ENCODE measurements at places on chromosomes 4 and X.

DNA sequence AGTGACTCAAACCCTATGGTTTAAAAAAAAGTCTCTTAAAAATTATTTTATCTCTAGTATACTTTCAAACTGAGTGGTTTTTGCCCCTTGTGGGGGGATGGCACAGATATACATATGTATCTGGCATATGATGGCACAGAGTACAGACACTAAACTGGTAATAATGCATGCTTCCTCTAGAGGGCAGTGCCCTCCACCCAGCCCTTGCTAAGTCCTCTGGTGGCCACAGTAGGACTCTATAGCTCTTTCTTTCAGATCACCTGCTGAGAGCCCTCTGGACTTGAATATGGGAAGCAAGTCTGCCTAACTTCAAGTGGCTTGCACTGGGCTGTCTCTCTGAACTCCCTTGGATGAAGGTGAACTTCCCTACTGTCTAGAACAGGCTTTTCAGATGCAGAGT is 66.3 kb downstream of the TSPAN7 start:
- no peak for DNase-seq

- DNase-seq = no peak
These were observed 244.3 kb downstream of the GPAT3 start for GRCh38 chr4:83780053-83780733.

GRCh38 chrX:3690140-3690539 is 23.3 kb downstream of the PRKX start:
- no peak for DNase-seq

- no peak for DNase-seq
These were observed 529.7 kb upstream of the BOD1L1 start for GRCh38 chr4:14157262-14157661.

DNA sequence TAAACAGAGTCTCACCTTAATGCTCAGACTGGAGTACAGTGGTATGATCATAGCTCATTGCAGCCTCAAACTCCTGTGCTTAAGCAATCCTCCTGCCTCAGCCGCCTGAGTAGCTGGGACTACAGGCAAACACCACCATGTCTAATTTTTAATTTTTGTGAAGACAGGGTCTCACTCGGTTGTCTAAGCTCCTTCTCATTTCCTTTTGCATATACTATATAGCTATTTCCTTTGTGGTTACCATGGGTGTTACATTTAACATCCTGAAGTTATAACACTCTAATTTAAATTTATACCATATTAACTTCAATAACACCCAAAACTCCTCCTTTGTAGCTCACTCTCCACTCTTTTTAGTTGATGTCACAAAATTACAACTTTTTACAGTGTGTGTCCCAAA is 114.3 kb downstream of the DCK start:
- no peak for DNase-seq

DNA sequence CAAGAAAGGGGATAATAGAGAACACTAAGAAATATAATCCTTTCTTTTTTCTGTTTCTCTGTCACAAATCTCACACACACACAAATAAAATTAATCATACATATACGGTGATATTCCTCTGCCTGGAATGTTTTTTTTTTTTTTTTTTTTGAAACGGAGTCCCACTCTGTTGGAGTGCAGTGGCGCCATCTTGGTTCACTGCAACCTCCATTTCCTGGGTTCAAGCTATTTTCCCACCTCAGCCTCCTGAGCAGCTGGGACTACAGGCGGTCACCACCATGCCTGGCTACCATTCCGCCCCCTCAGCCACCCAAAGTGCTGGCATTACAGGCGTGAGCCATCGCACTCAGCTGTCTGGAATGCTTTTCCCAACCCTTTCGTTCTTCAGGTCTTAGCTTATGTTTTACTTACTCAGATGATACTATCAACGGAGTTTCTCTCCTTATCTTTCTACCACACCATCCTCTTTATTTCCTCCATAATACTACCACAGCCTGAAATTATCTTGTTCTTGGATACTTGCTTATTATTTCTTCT is 69.3 kb downstream of the ANKRD17 start:
- DNase-seq = no peak

Data from BJ (cell line).